Activated CD8-positive, alpha-beta T cell treated with anti-CD3 and anti-CD28 coated beads, Interleukin-2, amount 10 ng/mL, durations not matched to agents 7 days and 5 days (primary cell): ENCODE measurements at places on chromosomes 16 and 17.

- DNase-seq, result no peak
- peaks cover 28% of the 10 kb centered on the region for H3K36me3 ChIP-seq
- H3K4me3 ChIP-seq, result peak overlapping the region; percentile 85
- peak overlapping the region; percentile 98 for H3K27ac ChIP-seq
- no peaks in the 10 kb centered on the region for H3K27me3 ChIP-seq
- H3K4me1 ChIP-seq, result peaks cover 53% of the 10 kb centered on the region
These were observed 674 bp downstream of the TAF15 start for GRCh38 chr17:35809855-35810461.

DNA sequence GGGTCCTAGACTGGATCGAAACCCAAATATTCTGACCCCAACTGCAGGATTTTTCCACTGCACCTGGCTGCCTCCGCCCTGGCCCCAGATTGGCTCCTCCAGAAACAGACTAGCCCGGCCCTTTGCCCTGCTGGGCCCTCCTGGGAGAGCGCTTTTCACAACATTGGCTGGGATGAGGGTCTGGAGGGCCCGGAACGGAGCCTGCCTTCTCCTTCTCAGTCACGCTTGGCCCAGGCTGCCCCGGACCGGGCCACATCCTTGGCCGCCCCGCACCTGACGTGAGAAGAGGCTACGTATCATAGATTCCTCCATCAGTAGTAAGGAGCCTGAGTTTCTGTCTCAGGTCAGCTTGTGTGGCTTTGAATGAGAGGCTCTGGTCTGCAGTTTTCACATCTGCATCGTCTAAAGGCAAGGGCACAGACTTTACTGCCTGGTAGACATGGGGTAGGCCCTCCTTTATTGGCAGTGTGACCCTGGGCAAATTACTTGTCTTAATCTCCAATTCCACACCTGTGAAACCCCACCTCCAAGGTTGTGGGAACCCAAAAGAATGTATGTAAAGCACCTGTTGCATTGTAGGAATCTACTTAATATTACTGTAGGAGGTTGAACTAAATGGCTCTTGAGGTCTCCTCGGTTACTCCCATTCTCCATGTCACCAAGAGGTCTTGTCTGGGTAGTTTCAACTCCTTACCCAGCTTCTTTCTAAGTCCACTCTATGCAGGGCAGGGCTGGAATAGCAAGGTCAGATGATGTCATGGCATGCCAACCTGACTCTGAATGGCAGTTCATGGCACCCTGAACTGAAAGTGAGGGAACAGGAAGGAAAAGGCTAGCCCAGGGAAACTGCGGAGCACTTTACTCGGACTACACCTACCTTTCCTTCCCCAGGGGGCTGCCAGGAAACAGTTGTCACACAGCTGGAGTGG, 661 bp downstream of the LRRC3C start:
- peaks cover 1% of the 10 kb centered on the region for H3K27me3 ChIP-seq
- peak overlapping the region; percentile 88 for H3K27ac ChIP-seq
- H3K4me3 ChIP-seq, result peak overlapping the region; percentile 86

DNA sequence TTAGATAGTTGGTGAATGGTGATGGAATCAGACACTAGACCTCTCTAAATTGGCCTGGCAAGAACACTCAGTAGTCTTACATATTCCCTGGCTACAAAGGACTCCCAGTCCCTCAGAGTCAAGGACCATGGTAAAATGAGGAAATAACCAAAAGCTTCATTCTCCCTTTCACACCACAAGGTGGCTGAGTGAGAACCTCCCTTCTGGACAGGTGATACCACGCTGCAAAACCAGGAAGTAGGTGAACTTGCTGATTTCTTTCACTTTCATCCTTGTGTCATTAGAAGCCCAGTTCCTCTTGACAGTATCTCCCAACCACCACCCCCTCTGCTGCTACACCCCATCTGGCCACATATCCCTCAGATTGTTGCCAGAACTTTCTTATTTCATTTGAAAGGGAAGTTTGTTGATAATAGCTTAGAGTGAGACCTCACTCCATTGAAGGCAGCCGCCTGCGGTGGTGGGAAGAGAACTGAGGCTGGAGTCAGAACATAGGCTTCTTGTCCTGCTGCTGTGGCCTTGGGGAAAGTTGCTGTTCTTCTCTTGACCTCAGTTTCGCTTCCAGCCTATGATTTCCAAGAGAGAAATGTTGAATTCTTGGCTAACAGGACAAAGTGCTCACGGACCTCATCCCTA, 290.6 kb upstream of the CCL2 start:
- H3K27ac ChIP-seq, result peak overlapping the region; percentile 75
- H3K4me3 ChIP-seq, result peak overlapping the region; percentile 26
- peaks cover 57% of the 10 kb centered on the region for H3K4me1 ChIP-seq
- H3K36me3 ChIP-seq, result peaks cover 2% of the 10 kb centered on the region
- peaks cover 12% of the 10 kb centered on the region for H3K27me3 ChIP-seq

GRCh38 chr17:79625706-79626105, 14.9 kb upstream of the RBFOX3 start:
- H3K4me1 ChIP-seq, result no peaks in the 10 kb centered on the region
- H3K27me3 ChIP-seq, result no peaks in the 10 kb centered on the region
- H3K27ac ChIP-seq, result no peak overlapping the region
- H3K36me3 ChIP-seq, result no peaks in the 10 kb centered on the region
- DNase-seq, result no peak

DNA sequence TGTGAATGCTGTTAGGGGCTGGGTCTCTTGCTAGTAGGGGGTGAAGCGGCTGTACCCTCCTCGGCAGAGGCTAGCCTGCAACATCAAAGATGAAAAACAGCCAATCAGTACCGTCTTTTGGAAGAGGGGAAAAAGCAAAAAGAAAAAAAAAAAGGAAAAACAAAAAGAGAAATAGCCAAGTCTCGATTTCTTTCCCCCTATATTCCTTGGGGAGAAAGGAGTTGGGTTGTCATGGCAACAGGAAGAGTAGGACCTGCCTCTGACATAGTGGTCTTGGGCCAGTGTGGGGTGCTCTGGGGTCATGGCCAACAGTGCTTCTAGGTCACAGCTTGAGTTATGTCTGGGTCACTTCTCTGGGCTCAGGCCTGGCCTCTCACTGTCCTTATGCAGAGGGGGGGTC, 17.9 kb downstream of the ENGASE start:
- H3K27me3 ChIP-seq, result peaks cover 6% of the 10 kb centered on the region
- no peaks in the 10 kb centered on the region for H3K36me3 ChIP-seq
- H3K27ac ChIP-seq, result no peak overlapping the region
- DNase-seq, result no peak
- peaks cover 11% of the 10 kb centered on the region for H3K4me1 ChIP-seq

- DNase-seq, result no peak
- no peak overlapping the region for H3K4me3 ChIP-seq
- peaks cover 10% of the 10 kb centered on the region for H3K4me1 ChIP-seq
- H3K36me3 ChIP-seq, result no peaks in the 10 kb centered on the region
These were observed 40.5 kb upstream of the SKAP1 start for GRCh38 chr17:48470388-48471034.

GRCh38 chr17:43338886-43339516, 59.8 kb upstream of the ARL4D start:
- H3K4me1 ChIP-seq, result peaks cover 15% of the 10 kb centered on the region
- DNase-seq, result peak; percentile 73
- H3K27ac ChIP-seq, result no peak overlapping the region
- no peaks in the 10 kb centered on the region for H3K36me3 ChIP-seq
- H3K27me3 ChIP-seq, result peaks cover 12% of the 10 kb centered on the region
- H3K4me3 ChIP-seq, result no peak overlapping the region

DNA sequence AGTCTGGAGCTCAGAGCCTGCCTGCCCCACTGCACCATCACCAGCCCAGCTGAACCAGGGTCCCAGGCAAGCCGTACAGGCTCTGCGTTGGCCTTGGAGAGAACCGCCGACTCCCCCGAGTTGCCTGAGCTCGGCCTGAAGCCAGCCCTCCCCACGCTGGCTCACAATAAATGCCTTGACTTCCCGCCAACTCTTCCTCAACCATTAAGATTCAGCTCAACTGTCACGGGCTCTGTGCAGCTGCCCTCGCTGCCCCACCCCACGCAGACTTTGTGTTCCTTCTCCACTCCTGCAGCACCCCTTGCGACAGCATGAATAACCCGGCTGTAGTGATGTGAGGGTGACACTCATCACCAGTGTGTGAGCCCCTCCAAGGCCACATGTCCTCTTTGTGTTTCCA, 4.8 kb upstream of the QPRT start:
- H3K36me3 ChIP-seq, result peaks cover 29% of the 10 kb centered on the region
- peak overlapping the region; percentile 45 for H3K27ac ChIP-seq
- H3K4me3 ChIP-seq, result no peak overlapping the region
- H3K4me1 ChIP-seq, result peaks cover 30% of the 10 kb centered on the region
- H3K27me3 ChIP-seq, result no peaks in the 10 kb centered on the region

- no peaks in the 10 kb centered on the region for H3K27me3 ChIP-seq
- peaks cover 10% of the 10 kb centered on the region for H3K4me1 ChIP-seq
- H3K4me3 ChIP-seq, result no peak overlapping the region
- H3K27ac ChIP-seq, result no peak overlapping the region
- no peak for DNase-seq
These were observed 22.4 kb downstream of the CDRT15 start for GRCh38 chr17:14214271-14214670.

DNA sequence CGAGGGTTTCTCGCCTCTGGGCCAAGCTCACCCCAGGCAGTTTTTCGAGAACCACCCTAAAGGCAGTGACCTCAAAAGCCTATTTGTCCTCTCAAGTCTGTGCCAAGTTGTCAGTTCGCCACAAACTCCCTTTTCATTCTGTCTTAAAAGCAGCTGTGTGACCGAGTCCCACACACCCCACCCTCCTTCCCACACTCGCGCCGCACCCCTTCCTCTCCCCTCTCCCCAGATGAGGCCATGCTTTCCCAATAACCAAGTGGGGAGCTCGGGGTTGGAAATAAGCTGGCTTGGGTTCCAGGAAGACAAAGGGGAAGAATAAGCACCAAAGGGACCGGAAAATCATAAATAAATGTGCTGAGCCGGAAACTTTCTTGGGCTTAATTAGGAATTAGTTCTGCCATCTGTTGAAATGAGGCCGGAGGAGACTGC, 36.7 kb downstream of the GRIN2C start:
- H3K27me3 ChIP-seq, result no peaks in the 10 kb centered on the region
- no peak for DNase-seq
- peaks cover 6% of the 10 kb centered on the region for H3K36me3 ChIP-seq
- H3K4me1 ChIP-seq, result no peaks in the 10 kb centered on the region
- H3K4me3 ChIP-seq, result no peak overlapping the region
- no peak overlapping the region for H3K27ac ChIP-seq

DNA sequence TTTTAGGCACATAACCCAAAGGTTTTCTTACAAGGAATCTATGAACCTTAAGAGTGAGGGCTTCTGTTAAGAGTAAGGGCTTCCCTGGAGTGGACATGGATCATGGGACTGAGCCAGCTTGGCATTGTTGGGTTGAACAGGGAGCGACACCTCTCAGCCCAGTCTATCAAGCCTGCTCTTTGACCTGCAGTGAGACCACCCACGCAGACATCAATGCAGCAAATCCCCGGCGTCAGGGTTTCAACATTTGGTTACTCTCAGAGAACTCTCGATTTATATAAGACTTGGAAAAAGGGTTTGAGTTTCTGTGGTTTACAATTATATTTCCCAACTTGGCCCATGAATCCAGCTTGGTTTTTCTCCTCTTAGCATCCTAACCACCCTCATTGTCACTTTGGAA, 299.9 kb downstream of the WWOX start:
- no peak for DNase-seq
- H3K27ac ChIP-seq, result no peak overlapping the region
- no peaks in the 10 kb centered on the region for H3K27me3 ChIP-seq
- no peak overlapping the region for H3K4me3 ChIP-seq

- no peaks in the 10 kb centered on the region for H3K36me3 ChIP-seq
- no peak overlapping the region for H3K27ac ChIP-seq
- no peak for DNase-seq
- H3K4me3 ChIP-seq, result no peak overlapping the region
- no peaks in the 10 kb centered on the region for H3K27me3 ChIP-seq
These were observed 33.8 kb upstream of the SALL1 start for GRCh38 chr16:51184702-51185433.

DNA sequence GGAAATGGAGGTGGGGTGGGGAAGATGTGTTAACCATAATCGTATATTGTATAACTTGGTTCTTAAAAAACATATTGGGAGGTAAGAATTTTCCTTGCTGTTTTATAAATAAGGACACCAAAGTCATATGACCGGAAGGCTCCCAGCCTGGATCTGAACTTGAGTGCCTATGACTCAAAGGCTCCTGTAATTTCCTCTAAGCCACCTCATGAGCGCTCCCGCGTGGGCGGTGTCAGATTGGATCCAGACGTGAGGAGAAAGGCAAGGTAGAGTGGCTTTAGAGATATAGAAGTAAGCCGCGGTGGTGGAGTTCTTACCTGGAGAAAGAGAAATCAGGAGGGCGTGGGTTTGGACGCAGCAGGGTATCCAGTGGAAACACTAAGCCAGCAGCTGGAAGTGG, 196.2 kb upstream of the NLRP1 start:
- no peak overlapping the region for H3K27ac ChIP-seq
- H3K4me3 ChIP-seq, result no peak overlapping the region
- H3K36me3 ChIP-seq, result no peaks in the 10 kb centered on the region
- peaks cover 6% of the 10 kb centered on the region for H3K4me1 ChIP-seq
- DNase-seq, result no peak
- peaks cover 8% of the 10 kb centered on the region for H3K27me3 ChIP-seq

DNA sequence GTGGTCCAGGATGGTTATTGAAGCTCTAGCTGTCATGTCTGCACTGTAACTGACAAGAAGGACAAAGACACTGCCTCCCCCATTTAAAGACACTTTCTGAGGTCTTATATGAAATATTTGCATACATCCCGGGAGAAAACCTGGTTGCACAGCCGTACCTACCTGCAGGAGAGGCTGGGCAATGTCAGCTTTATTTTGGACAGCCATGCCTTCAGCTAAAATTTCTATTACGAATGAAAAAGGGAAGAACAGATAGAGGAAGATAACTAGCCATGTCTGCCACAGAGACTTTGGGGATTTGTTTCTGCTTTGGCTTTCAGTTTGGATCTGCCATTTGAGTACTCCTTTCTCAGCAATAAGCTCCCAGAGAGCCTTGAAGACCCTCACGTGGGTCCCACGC, 19.0 kb downstream of the SLC7A6 start:
- H3K4me3 ChIP-seq, result peak overlapping the region; percentile 58
- H3K36me3 ChIP-seq, result peaks cover 74% of the 10 kb centered on the region
- no peaks in the 10 kb centered on the region for H3K27me3 ChIP-seq
- no peak for DNase-seq
- H3K27ac ChIP-seq, result peak overlapping the region; percentile 84

DNA sequence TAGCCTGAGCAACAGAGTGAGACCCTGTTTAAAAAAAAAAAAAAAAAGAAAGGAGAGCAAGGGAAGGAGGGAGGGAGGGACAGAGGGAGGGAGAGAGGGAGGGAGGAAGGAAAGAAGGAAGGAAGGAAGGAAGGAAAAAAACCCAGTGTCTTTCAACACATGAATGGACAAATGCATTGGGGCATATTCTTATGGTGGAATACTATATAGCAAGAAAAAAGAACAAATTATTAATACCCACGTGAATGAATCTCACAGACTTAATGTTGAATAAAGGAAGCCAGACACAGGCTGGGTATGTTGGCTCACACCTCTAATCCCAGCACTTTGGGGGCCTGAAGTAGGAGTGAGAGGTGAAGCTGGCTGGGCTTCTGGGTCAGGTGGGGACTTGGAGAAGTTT, 20.3 kb downstream of the RAPGEFL1 start:
- no peak overlapping the region for H3K27ac ChIP-seq
- no peak overlapping the region for H3K4me3 ChIP-seq
- H3K36me3 ChIP-seq, result no peaks in the 10 kb centered on the region

GRCh38 chr16:87464691-87465300, 28.0 kb downstream of the ZCCHC14 start:
- peaks cover 9% of the 10 kb centered on the region for H3K27me3 ChIP-seq
- H3K36me3 ChIP-seq, result no peaks in the 10 kb centered on the region
- H3K27ac ChIP-seq, result no peak overlapping the region
- peak overlapping the region; percentile 36 for H3K4me3 ChIP-seq
- H3K4me1 ChIP-seq, result peaks cover 22% of the 10 kb centered on the region

- DNase-seq, result no peak
- H3K36me3 ChIP-seq, result peaks cover 19% of the 10 kb centered on the region
- H3K27ac ChIP-seq, result no peak overlapping the region
- no peak overlapping the region for H3K4me3 ChIP-seq
- H3K4me1 ChIP-seq, result peaks cover 19% of the 10 kb centered on the region
These were observed 18.5 kb upstream of the HEXD start for GRCh38 chr17:82399601-82400101.
